Effector CD8-positive, alpha-beta T cell (primary cell): ENCODE measurements at places on chromosomes 1 and 21.

DNA sequence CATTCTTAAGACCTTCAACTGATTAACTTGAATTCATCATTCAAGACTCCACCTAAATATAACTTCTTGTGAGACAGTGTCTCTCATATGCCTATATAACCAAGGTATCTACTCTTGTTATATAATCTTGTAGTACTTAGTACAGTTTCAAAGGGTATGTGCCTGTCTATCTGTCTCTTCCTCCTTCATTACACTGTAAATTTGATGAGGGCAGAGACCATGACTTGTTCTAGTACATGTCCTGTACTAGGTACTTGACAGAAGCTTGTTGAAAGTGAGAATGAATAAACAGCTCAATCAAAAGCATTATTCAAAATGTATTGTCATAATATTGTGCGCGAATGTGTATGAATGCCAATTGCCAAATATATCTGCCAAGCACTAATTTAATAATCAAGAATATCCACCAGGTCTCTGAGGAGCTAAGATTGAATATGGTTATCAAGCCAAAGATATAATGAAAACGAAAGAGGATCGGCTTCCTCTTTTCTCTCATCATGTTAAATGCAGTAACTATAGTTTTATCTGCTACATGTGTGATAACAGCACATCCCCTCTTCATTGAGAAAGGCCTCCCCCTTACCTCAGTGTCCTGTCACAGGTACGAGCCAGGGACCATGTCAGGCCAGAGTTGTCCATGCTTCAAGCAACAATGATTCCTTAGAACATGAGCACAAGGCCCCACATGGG lies 117.3 kb downstream of the UCHL5 start:
- no peak for DNase-seq

DNA sequence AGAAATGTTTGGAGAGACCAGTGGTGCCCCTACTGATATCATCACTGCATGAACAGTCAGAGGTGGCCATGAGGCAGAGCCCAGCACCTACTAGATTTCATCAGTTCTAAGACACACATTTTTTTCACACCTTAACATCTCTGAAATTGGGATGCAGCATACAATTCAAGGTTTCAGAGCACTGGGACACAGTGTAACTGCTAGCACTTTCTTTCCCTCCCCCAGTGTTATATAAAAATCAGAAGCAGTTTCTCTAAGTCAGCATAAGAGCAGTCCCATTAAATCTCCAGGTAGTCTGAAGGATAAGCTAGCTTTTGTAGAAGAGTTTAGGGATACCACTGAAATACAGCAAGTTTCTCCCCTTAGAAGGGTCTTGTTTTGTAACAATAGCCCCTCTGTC lies 10.0 kb upstream of the ANGPTL7 start:
- DNase-seq: no peak

DNA sequence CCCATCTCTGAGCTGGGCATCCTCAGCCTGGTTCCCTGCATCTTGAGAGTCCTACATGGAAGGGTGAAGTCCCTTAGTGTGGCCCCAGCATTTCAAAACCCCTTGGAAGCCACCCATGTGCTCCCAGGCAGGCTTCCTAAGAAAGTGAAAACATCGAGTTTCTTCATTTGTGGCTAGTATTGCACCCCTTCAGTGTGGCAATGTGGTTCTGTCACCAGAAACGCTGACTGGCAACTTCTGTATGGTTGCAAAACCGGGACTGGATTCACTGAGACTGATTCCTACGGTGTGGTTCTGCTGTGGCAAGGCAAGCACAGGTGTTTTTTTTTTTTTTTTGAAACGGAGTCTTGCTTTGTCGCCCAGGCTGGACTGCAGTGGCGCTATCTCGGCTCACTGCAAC lies 9.0 kb upstream of the IFNGR2 start:
- DNase-seq: no peak

- DNase-seq: no peak
Measured at GRCh38 chr1:37052120-37052519, 17.8 kb upstream of the GRIK3 start.

DNA sequence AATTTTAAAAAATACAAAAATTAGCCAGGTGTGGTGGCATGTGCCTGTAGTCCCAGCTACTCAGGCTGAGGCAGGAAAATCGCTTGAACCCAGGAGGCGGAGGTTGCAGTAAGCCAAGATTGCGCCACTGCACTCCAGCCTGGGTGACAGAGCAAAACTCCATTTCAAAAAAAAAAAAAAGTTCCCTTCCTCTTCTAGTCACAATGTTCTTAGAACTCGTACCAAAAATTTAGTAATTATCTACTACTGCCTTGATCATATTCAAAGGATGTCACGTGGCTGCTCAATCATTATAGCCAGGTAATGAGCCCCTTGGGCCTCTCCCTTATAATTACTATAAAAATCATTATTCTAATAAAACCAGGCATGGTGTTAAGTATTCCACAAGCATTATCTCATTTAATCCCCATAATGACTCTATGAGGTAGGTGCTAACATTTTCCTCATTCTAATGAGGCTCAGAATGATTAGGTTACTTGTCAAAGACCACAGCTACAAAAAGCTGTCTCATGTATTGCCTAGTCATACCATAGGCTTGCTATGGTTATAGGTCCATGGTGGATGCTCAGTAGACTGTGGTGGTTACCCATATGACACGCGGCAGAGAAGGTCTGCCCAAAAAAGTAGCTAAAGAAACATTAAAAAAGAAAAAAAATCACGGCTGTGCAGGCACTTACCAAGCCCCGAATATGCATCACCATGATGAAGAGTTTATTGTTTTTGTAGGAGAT lies 15.5 kb upstream of the PPP1R15B start:
- no peak for DNase-seq
